ENCODE measurements at places on chromosomes 11 and 22.
A peak's percentile ranks its signal among the peaks of the same experiment; 100 is the strongest.

- no peak for DNase-seq
Measured at GRCh38 chr22:28466399-28466798, 213.2 kb downstream of the TTC28 start.

DNA sequence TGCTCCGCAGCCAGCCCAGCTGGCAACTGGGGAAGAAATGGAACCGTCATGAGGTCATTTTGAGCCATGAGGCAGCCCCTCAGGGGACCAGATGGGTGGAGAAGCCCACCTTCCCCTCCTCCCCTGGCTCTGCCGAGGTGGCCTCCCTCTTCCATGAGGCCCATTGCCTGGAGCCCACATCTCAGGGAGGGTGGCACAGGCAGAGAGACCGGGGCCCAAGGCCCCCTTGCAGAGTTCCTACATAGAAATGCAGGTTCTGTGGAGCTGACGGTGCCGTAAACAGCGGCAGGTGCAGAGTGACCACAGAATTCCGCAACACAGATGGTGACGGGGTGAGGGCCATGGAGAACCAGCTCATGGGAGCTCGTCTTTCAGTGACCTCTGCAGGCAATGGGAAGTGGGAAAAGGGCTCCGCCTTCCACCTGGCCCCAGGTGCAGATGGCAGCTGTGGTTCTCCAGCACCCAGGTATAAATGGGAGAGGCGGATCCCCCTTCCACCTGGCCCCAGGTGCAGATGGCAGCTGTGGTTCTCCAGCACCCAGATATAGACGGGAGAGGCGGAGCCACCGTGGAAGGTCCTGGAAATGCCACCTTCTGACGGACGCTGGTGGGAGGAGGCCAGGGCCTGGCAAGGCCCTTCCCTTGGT lies 765.4 kb downstream of the BRD1 start:
- DNase-seq: no peak

DNA sequence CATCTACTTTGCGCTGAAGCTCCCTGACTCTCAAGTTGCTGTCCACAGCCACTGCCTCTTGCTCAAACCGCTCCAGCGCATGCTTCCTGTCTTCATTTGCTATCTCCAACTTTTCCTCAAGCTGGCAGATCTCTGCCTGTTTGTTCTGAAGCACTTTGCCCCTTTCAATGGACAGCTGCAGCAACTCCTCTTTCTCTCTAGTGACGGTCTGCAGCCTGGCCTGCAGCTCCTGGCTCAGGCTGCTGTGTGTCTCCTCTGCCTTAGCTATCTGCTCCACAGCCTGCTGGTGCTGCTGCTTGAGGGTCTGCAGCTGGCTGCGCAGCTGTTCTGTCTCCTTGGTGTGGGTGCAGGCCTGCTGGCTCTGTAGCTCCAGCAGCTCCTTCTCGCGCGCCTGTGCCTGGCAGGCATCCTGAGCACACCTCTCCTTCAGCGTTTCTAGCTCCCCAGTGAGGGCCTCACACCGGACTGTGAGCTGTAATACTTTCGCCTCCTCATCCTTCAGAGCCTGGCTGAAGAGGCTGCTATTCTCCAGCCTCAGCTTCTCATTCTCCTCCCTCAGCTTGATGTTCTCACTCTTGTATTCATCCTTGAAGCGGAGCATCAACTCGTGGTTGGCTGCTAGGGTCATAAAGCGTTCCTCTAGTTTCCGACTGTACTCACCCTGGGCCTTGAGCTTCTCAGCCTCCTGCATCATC lies 723 bp downstream of the CCDC89 start:
- DNase-seq: no peak

DNA sequence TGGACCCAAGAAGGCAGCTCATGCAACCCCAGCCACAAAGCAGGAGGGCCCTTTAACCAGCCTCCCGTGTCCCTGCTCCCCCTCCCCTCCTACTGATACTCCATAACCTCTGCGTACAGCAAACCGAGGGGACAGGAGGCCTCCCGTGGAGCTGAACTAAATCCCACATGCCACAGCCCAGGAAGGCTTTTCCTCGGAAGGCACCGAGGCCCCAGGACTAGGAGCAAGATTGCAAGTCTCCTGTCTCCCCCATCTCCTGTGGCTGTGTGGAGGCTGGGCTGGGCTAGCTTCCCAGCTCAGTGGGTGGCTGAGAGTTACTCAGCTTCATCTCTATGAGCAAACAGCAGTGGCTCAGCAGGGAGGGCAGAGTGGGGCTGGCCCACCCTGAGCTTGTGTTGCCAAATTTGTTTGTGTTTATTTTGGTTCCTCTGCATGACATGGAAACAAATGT lies 62.7 kb upstream of the NECTIN1 start:
- no peak for DNase-seq

GRCh38 chr11:1384199-1384970 lies 5.3 kb upstream of the BRSK2 start:
- DNase-seq: no peak

DNA sequence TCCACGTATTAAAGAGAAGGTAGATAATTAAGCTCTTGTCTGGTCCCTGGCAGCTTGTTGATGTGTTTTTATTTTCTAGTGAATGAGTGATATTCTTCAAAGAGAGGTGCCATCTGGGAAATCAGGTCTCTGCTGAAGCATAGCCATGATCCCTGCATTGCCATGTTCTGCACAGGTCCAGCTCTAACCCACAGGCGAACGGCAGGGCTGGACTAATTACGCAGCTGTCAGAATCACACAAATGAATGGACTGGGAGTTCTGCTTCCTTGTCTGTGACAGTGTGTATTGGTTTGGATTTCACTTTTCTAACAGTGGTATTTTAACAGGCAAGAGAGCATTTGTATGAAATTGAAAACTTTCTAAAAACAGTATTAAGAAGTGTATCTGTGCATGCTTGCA lies 235.6 kb downstream of the FAT3 start:
- DNase-seq: no peak

DNA sequence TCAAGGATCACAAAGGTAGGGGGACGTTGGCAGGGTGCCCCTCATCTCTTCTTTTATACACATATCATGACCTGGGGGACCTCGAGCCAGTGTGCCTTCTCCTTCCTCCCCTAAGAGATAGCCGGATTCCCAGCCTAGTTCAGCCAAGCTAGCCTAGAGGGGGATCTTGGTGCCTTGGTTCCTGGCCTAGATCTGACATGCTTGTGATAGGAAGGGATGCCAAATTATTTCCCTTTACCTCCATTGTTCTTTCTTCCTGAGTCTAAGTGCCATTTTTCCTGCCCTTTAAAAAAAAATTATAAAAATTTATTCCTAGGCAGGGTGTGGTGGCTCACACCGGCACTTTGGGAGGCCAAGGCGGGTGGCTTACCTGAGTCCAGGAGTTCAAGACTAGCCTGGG lies 7.0 kb upstream of the HINFP start:
- DNase-seq: no peak

GRCh38 chr11:34205326-34206035 lies 100.1 kb downstream of the NAT10 start:
- DNase-seq: no peak

- no peak for DNase-seq
Measured at GRCh38 chr22:47086596-47087248, 324.3 kb downstream of the TBC1D22A start.

DNA sequence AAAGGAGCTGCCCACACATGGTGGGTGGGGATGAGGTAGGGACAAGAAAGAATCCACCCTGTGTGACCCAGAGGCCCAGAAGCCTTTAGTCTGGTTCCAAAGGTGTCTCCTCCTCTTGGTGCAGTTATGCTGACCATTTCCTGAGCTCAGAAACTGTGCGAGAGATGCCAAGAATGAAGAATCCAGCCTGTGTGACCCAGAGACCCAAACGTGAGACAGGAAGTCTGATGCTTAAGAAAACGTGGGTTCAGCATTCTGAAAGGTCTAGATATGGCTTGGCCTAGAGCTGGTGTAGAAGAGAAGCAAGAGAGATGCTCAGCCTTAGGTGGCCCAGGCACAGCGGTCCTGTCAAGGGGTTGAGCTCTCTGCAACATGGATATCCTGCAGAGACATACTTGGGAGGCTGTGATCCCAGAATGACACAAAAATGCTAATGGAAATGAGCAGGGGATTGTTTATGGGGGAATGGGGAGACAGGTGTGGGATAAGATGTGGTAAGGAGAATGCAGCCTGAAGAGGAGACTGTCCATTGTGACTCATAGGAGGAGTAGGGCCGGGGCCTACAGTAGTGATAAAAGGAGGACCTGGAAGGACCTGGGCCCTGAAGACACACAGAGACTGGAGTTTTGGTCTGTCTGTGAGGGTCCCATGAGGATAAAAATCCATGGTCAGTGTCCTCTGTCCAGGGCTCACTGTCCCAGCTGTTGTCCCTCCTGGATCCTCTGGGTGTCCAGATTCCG lies 79.0 kb downstream of the ZNF280B start:
- DNase-seq: no peak

DNA sequence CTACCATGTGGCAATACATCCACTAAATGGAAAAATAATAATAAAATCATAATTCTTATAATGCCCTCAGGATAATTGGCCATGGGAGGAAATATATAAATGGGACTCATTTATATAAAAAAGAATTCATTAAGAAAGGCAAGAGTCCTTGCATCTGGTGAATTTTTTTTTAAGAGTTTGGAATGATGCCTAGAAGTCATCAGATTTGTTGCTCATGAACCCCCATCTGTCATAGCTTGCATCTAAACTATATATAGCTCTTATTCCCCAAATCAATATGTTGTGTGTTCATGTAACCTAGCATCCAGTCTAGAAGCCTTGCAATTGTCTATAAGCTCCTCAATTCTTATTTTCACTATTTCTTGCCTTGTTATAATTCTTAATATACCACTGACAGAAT lies 75.9 kb downstream of the CADM1 start:
- DNase-seq: no peak

- no peak for DNase-seq
Measured at GRCh38 chr11:45577752-45578151, 87.7 kb downstream of the CHST1 start.

- no peak for DNase-seq
Measured at GRCh38 chr11:104858882-104859775, 39.1 kb downstream of the CASP12 start.

DNA sequence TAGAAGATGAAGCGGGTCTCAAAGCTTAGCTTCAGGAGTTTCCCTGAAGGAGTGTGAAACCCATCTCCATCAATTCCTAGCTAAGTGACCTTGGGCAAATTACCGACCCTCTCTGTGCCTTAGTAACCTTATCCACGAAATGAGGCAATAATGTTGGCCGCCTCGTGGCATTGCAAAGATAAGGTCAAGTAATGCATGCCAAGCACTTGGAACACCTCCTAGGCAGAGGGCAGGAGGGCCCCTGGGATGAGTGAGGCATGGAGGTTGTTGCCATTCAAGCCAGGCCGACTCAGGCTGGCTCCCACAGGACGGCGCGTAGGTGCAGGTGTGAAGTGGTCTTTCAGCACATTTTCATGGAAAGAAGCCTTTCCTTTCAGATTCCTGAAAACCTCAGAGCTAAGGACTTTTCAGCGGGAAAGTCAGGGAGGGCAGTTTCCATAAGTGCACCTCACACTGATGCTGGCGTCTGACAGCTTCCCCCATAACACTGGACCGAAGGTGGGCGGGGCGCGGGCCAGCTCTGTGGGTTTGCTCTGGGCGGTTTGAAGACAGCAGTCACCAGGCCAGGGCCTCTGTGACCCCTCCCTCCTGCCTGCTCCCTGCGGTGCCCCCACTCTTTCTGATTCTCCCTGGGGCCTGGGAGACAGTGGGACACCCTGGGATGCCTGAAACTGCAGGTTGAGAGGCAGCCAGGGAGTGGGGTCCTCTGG lies 25.2 kb downstream of the RPS6KA4 start:
- no peak for DNase-seq

- no peak for DNase-seq
Measured at GRCh38 chr22:43100225-43100624, 10.3 kb upstream of the BIK start.

DNA sequence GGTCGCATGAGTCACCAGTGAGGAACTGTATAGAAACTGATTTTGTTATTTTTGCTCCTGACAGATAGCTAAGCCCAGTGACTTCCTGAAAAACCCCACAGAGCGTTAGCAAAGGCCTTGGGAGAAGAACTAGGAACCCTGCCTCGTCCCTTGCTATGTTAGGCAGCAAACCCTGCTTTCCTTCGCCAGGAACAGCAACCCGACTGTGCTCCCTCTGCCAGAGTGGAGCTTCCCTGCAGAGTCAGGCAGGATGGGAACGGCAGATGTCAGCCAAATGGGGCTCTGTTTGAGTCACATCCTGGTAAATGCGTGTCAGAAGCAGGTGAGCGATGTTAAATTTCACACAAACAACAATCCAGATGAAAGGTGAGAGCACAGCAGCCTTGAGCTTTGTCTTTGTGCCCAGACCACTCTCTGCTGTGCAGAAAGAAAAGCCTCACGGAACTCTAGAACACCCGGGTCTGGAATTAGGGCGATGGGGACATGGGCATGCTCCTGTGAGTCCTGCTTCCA lies 186.6 kb downstream of the ADAMTS15 start:
- no peak for DNase-seq

- DNase-seq: no peak
Measured at GRCh38 chr22:38948181-38948940, 9.0 kb upstream of the APOBEC3A start.

GRCh38 chr22:35894937-35895708 lies 133.5 kb downstream of the RBFOX2 start:
- DNase-seq: peak; percentile 19

DNA sequence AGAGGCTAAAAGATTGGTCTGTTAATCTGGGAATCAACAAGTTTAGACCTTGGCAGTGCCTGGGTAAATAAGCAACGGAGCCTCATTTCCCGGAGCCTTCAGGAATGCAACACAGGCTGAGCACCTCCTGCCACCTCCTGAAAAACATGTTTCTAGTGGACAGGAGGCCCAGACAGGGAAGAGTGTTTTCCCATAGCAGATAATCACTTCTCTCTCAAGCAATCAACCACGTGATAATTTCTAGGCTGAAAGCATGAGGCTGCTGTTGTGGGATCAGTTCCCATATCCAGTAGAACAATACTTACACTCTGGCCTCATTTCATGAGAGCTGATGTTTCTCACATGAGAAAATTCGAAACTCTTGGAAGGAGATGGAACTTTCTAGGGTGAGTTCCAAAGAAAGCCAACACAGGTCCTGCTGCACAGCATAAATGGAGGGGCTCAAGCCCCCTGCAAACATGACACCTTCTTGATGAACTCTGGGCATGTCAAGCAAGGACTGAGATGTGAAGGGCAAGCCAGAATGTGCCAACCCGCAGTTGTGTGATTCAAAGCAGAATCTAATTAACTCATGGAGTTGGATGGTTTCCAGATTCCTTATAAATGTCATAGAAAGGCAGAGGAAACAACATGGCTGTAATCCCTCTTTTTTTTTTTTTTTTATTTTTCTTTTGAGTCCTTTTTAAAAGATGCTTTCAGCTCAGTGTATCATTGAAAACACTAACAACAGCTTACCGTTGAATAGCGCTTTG lies 228.5 kb upstream of the SESN3 start:
- DNase-seq: no peak

DNA sequence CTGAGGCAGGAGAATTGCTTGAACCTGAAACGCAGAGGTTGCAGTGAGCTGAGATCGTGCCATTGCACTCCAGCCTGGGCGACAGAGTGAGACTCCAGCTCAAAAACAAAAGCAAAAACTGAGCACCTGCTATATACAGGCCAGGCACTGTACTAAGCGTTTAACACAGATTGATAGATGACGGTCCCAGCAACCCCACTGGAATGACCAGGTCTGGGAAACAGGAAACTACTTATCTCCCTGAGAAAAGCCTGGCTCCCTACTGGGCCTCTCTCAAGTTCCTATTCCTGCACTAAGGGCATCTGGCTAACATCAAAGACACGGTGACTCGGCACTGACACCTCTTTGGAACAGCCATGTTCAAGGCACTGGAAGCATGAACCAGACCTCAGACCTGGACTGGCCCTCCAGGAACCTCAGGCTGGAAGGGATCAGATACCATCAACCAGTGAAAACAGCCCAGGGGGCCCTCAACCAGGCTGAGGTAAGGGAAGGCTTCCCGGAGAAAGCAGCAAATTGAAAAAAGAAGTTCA lies 16.6 kb downstream of the ARAP1 start:
- DNase-seq: no peak

GRCh38 chr11:44366741-44367140 lies 56.8 kb upstream of the ALX4 start:
- DNase-seq: no peak
